Glutamatergic neuron (in vitro differentiated cells): ENCODE measurements at places on chromosomes 3 and 15.
A peak's percentile ranks its signal among the peaks of the same experiment; 100 is the strongest.

DNA sequence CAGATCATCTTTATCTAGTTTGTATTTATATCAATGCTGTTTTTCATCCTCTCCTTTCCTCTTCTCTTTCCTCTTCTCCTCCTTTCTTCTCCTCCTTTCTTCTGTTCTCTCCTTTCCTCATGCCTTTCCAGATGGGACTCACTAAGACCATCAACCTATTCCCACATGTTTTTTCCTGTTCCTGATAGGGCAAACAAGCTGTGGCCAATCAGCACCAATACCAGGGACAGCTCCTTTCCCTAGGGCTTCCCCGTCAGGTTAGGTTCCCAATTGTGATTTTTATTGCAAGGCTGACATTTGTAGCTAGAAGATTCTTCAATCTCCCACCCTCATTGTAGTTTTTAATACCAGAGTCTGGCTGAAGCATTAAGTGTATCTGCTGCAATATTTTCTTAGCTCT lies 76.3 kb upstream of the COL8A1 start:
- no peak for DNase-seq

GRCh38 chr3:9399746-9400145 lies 2.3 kb downstream of the SETD5 start:
- DNase-seq, result peak; percentile 84

GRCh38 chr15:68295014-68295805 lies 17.7 kb downstream of the FEM1B start:
- no peak for DNase-seq

GRCh38 chr15:32716216-32716914 lies 1.4 kb upstream of the GREM1 start:
- DNase-seq, result no peak

GRCh38 chr3:15647611-15648167 lies 46.1 kb downstream of the BTD start:
- DNase-seq, result no peak

GRCh38 chr15:89822951-89823711 lies 8.5 kb upstream of the ANPEP start:
- no peak for DNase-seq

GRCh38 chr3:111598552-111598951 lies 3.4 kb upstream of the ZBED2 start:
- DNase-seq, result no peak

- DNase-seq, result no peak
These were observed 389.8 kb downstream of the TBC1D5 start for GRCh38 chr3:17352620-17353019.

DNA sequence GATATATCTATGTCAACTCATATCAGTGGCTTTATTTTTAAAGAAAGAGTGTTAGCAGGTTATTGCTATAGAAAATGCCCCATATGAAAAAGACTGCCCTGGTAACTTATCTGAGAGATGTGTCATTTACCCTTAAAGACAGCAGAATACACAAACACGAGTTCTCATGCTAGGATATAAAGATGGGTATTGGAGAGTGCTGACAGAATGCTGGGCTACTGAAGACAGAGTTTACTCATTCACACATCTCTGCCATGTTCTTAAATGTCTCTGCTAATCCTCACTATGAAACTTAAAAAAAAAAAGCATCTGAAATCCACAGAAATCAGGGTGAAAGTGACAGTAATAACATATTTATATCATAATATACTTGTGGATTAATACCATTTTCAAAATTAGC lies 126.7 kb downstream of the FOXP1 start:
- DNase-seq, result no peak

DNA sequence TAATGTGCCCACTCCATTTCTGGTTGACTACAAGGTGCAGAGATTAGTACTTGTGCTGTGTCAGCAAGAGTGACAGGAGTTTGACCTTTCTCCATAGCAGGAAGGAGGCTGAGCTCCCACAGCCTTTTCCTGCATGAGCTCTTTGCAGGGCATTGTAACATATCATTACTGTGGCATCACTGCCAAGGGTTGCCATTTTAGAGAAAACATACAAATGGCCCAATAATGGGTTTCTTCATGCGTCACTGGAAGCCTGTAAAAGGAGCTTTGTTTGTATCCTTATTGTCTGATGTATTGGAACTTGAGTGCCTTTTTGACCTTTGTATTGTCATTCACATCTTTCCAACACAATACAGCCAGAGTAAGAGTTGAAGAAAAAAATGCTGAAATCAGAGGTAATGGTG lies 323.0 kb upstream of the CDIN1 start:
- DNase-seq, result no peak

- DNase-seq, result no peak
These were observed 72.1 kb upstream of the FNDC3B start for GRCh38 chr3:171967137-171967783.
